Gastrocnemius medialis (tissue), 4 donors: ENCODE measurements at places on chromosomes 13 and 19. TPM values are rescaled to one million over a fixed set of nuclear protein-coding genes. Genes with fewer than 3 reads are reported as not detected.

The ZNF235 gene
- total RNA-seq = 2.2 TPM

The TMEM59L gene
- total RNA-seq = 0.36 TPM

The HS6ST3 gene
- total RNA-seq = 2.2 TPM

The SBK2 gene
- 1.6 TPM for total RNA-seq

DNA sequence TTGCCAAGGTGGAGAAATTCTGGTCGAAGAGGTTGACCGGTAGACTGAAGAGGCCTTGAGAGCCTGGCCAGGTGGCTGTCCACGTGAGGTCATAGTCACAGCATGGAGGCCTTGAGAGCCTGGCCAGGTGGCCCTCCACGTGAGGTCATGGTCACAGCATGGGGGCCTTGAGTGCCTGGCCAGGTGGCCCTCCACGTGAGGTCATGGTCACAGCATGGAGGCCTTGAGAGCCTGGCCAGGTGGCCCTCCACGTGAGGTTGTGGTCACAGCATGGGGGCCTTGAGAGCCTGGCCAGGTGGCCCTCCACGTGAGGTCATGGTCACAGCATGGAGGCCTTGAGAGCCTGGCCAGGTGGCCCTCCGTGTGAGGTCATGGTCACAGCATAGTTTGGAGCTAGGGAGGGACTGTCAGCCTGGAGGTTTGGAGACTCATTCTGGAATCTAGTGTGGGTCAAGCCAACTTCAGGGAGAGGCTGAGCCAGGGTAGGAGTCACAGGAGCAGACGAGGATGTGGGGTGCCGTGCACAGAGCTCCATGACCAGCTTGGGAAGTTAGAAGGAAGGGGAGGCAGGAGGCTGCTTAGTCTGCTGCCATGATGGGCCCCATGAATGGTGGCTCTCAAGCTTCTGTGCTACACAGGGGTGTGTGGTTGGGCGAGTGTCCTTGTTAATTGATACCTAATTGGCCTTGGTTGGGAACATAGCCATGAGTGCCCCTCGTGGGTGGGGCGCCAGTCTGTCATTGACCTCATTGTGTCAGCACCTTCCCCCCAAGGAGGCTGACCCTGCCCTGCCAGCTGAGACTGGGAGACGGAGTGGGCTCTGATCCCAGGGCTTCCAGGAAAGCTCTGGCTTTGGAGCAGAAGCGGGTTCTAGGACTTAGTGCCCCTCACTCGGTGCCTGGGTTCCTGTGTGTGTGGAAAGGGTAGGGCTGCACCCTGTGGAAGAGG is 4.0 kb downstream of the LENG9 start:
- no peak for DNase-seq

DNA sequence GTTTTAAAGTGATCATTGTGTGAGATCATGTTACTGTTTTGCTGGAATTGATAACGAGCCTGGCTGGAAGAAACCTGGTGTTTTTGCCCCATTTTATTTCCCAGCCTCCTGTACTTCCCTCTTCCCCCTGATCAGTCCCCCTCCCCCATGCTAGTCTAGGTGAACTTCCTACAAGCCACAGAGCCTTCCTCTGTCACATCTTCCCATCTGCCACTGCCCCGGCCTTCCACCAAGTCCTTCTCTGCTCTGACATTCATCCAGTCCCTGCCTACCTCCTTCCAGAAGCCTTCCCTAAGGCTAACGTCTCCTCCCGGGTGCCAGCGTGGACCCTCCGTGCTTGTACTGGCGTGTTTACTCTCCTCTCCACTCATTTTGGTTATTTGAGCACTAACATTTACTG is 14.3 kb downstream of the FARP1 start:
- DNase-seq = no peak
